HepG2 (cell line): ENCODE measurements at places on chromosomes 16 and 17. TPM values are rescaled to one million over a fixed set of nuclear protein-coding genes. Genes with fewer than 3 reads are reported as not detected.

Gene IQCK
- total RNA-seq: 7.3 and 11.9 TPM in 2 replicates

GRCh38 chr16:58267524-58268243 is 27.1 kb downstream of the PRSS54 start:
- H3K36me3 ChIP-seq: no peaks in the 10 kb centered on the region
- H3K4me1 ChIP-seq: no peaks in the 10 kb centered on the region
- no peak overlapping the region for H3K27ac ChIP-seq
- no peak overlapping the region for H3K4me3 ChIP-seq
- DNase-seq: no peak
- no peaks in the 10 kb centered on the region for H3K27me3 ChIP-seq

Gene VAT1L
- total RNA-seq: not detected in 2 replicates

Gene DNAI2
- not detected in 2 replicates for total RNA-seq

GRCh38 chr17:12691173-12691572 is 25.5 kb downstream of the MYOCD start:
- H3K36me3 ChIP-seq: no peaks in the 10 kb centered on the region
- no peak for DNase-seq
- no peak overlapping the region for H3K27ac ChIP-seq
- no peak overlapping the region for H3K4me3 ChIP-seq

Gene CDH15
- total RNA-seq: 1.4 and 2.2 TPM in 2 replicates

- H3K27me3 ChIP-seq: peaks cover 9% of the 10 kb centered on the region; the same call in 1 of the 3 replicates
- no peaks in the 10 kb centered on the region for H3K4me1 ChIP-seq
- H3K4me3 ChIP-seq: no peak overlapping the region
- H3K36me3 ChIP-seq: no peaks in the 10 kb centered on the region
- no peak for DNase-seq
Measured at GRCh38 chr17:5823219-5823618, 238.9 kb upstream of the NLRP1 start.

DNA sequence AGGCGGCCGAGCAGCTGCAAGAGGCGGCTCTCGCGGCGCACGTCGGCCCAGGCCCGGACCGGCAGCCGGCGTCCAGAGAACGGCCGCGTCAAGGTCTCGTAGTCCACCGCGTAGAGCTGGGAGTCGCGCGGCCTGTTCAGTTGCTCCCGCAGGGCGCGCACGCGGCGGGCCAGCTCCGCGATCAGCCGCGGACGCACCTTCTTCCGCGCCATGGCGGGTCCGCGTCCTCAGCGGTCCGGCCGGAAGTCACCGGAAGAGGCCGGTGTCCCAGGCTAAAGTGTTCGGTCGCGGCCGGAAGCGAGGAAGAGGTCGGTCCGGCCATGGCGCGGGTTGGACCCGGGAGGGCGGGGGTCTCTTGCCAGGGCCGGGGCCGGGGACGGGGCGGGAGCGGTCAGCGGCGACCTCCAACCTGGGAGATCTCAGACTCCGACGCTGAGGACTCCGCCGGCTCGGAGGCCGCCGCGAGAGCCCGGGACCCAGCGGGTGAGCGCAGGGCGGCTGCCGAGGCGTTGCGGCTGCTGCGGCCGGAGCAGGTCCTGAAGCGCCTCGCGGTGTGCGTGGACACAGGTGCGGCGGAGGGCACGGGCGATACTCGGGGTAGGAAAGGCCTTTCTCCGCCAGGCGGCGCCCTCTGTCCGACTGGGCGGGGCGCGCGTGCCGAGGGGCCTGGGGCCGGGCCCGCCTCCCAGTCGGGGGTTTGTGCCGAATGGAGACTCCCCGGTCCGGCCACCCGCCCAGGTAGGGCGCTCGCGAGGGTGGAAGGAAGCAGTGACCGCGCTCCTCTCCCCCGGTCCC is at the start of gene MRPS34:
TSS of gene MRPS34 (minus strand) at position 227 of the 795 bp plus-strand sequence. CDS start at position 212, 15 bp downstream.
- H3K27me3 ChIP-seq: no peaks in the 10 kb centered on the region; the same call in 2 of the 3 replicates
- H3K27ac ChIP-seq: peak within 1 kb of the TSS; percentile 90
- DNase-seq: peak; percentile 78
- H3K36me3 ChIP-seq: peaks cover 22% of the 10 kb centered on the region; the same call in 2 of the 3 replicates
- H3K4me3 ChIP-seq: peak within 1 kb of the TSS; percentile 95

Gene MMP15
- 17.2 and 35.2 TPM in 2 replicates for total RNA-seq

Gene DOC2A
- 0.15 and 0.21 TPM in 2 replicates for total RNA-seq

Gene SPATA32
- total RNA-seq: not detected in 2 replicates

Gene SRP68
- total RNA-seq: 39.8 and 89.7 TPM in 2 replicates

DNA sequence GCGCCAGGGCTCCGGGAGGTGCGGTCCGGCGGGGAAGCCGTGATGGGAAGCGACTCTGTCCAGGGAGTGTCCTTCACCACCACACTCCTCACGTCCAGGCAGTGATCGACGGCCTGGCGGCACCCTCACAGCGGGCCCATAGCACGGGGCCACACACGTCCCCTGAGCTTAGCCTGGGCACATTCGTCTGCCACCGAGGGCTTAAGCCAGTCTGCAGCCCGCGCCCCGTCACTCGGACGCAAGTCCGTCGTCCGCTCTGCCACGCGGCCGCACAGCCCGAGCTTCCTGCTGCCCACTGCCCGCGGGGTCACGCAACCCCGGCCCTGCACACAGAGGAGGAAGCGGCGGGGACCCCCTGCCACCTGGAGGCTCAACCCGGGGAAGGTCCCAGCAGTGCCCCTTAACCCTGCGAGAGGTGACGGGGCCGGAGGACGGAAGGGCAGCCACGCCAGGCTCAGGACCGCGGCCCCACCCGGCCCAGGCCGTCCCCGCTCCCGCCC is 3.0 kb upstream of the TBX2 start:
- no peak overlapping the region for H3K4me3 ChIP-seq
- no peak overlapping the region for H3K27ac ChIP-seq
- no peak for DNase-seq
- peaks cover 61% of the 10 kb centered on the region for H3K4me1 ChIP-seq

Gene HIGD1B
- not detected in 2 replicates for total RNA-seq

DNA sequence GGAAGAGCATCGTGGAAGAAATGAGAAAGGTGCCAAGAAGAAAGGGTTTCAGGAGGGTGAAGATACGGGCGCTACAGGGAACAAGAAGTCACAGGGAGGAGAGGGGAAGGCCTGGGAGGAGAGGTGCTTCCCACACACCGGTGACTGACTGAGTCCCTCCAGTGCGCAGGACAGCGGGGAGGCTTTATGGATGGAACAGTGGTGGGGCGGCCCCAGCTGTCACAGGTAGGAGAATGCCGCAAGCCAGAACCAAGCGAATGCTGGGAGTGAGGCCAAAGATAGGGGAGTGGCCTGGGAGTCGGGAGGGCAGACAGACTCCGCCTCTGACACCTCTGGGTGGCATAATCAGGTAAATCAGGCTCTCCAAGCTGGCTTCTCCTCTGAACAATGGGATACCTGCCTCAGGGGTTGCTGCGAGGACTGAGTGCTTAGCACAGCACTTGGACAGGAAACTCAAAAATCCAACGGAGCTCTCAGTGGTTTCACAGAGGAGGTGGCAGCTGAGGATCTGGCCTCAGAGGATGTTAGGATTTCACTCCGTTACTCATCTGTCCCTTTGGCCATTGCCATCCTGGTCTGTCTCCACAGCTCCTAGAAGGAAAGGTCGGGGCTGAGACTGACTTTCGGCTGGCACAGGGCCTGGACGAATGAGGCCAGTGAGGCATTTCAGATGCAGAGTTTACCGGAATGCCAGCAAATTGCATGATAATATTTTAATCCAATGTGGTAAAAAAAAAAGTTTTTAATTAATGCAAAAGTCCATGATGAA is 717 bp upstream of the CNP start:
- H3K4me1 ChIP-seq: peaks cover 73% of the 10 kb centered on the region
- H3K36me3 ChIP-seq: peaks cover 21% of the 10 kb centered on the region
- peak; percentile 88 for DNase-seq
- H3K27me3 ChIP-seq: peaks cover 18% of the 10 kb centered on the region
- H3K4me3 ChIP-seq: peak overlapping the region; percentile 96
- H3K27ac ChIP-seq: peak overlapping the region; percentile 58

DNA sequence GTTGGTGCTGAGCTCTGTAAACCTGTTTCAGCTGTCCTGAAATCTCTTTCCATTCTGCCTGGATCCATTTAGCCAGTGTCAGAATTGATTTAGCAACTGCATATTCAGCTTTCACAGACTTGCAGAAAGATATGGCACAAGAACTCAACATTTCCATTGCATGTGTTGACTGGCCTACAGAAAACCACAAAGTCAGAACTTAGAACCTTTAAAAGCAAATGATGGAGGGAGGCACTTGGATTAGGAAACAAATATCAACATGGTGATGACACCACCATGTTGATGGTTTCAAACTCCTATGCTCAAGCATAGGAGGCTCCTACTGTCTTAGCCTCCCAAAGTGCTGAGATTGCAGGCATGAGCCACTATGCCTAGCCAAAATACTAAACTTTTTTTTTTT is 52.3 kb upstream of the ARL6IP1 start:
- H3K4me3 ChIP-seq: no peak overlapping the region
- H3K4me1 ChIP-seq: no peaks in the 10 kb centered on the region
- H3K27me3 ChIP-seq: no peaks in the 10 kb centered on the region
- no peak overlapping the region for H3K27ac ChIP-seq
- DNase-seq: no peak
- peaks cover 81% of the 10 kb centered on the region for H3K36me3 ChIP-seq

Gene MILR1
- total RNA-seq: 0.27 TPM in 1 of 2 replicates, not detected in the other

Gene SLC35G6
- 0.07 TPM in 1 of 2 replicates, not detected in the other for total RNA-seq

DNA sequence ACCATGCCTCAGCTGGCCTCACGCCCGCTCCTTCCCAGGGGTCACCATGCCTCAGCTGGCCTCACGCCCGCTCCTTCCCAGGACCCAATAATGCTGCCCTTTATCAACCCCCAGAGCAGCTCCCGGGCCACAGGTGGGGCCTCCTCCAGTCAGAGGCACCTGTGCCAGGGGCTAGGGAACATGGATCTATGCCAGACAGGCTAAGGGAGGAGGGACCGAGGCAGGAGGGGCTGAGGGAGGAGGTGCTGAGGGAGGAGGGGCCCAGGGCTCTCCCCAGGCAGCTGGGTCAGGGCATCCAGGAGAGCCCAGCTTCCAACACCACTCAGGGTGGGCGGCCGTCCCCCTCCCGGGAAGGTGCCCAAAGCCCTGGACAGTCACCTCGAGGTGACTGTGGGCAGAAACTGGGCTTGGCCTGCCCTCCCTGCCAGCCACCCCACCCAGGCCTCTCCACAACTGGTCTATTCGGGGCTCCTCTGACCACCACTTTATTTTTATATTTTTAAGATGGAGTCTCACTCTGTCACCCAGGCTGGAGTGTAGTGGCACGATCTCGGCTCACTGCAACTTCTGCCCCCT is 19.4 kb downstream of the UTS2R start:
- H3K27ac ChIP-seq: no peak overlapping the region
- DNase-seq: no peak
- H3K4me1 ChIP-seq: peaks cover 11% of the 10 kb centered on the region

Gene TPPP3
- 0.20 and 0.44 TPM in 2 replicates for total RNA-seq

- H3K27ac ChIP-seq: no peak overlapping the region
- H3K36me3 ChIP-seq: no peaks in the 10 kb centered on the region
- H3K4me3 ChIP-seq: no peak overlapping the region
- no peaks in the 10 kb centered on the region for H3K27me3 ChIP-seq
Measured at GRCh38 chr17:71849783-71850768, 270.7 kb upstream of the SOX9 start.

- no peak overlapping the region for H3K27ac ChIP-seq
- DNase-seq: no peak
- H3K4me3 ChIP-seq: no peak overlapping the region
- 0 out of 2 replicates have a peak, but pooled peaks cover 6% of the 10 kb centered on the region for H3K4me1 ChIP-seq
- H3K27me3 ChIP-seq: peaks cover 1% of the 10 kb centered on the region; the same call in 1 of the 2 replicates
Measured at GRCh38 chr16:20372701-20373100, 20.2 kb upstream of the UMOD start.

- no peak overlapping the region for H3K27ac ChIP-seq
- no peaks in the 10 kb centered on the region for H3K36me3 ChIP-seq
- DNase-seq: no peak
- H3K4me3 ChIP-seq: no peak overlapping the region
Measured at GRCh38 chr16:19235478-19235877, 50.1 kb upstream of the CLEC19A start.

Gene ZNF624
- total RNA-seq: 3.5 and 4.3 TPM in 2 replicates

Gene PRSS33
- not detected in 2 replicates for total RNA-seq

Gene NAGS
- total RNA-seq: 3.0 and 4.3 TPM in 2 replicates

DNA sequence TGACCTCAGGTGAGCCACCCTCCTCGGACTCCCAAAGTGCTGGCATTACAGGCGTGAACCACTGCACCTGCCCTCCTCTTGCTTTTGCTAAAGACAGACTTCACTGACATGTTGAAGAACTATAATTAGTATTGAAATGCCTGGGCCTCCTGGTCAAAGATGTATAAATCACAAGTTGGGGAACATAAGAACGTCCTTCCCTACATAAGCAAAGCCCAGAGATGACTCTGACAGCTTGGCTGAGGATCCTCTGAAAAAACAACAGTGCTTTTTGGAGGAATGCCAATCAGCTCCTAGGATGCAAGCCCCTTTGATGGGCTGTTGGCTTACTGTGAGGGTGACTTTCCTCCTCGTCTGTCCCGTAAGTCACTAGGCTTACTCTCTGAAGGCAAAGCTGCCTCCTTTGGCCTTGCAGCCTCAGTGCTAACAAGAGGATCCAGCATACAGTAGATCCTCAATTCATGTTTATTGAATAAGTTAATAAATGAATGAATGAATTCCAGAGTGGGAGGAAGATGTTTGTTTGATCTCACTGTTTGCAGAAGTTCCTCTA is 6.3 kb downstream of the APOH start:
- H3K4me3 ChIP-seq: no peak overlapping the region
- H3K27me3 ChIP-seq: no peaks in the 10 kb centered on the region; the same call in 2 of the 3 replicates
- no peak for DNase-seq
- peaks cover 83% of the 10 kb centered on the region for H3K36me3 ChIP-seq
- H3K4me1 ChIP-seq: peaks cover 79% of the 10 kb centered on the region
- H3K27ac ChIP-seq: no peak overlapping the region
